Renal cortex interstitium (tissue), 15 donors: ENCODE measurements at places on chromosomes 6 and 20. TPM values are rescaled to one million over a fixed set of nuclear protein-coding genes. Genes with fewer than 3 reads are reported as not detected.

Gene PRSS35
- 38.7 TPM for polyA plus RNA-seq

GRCh38 chr6:21614226-21614625 lies 20.7 kb downstream of the SOX4 start:
- no peak for DNase-seq

GRCh38 chr6:43076464-43077332 lies 584 bp downstream of the PTK7 start:
- DNase-seq = no peak

GRCh38 chr6:40887792-40888340 lies 151.2 kb downstream of the UNC5CL start:
- DNase-seq = no peak

Gene ID4
- 174 TPM for polyA plus RNA-seq

GRCh38 chr6:169741344-169741743 lies 10.0 kb downstream of the DYNLT2 start:
- DNase-seq = no peak

GRCh38 chr6:93389192-93389591 lies 30.2 kb downstream of the EPHA7 start:
- no peak for DNase-seq
